ENCODE measurements at places on chromosomes 2 and 18. TPM values are rescaled to one million over a fixed set of nuclear protein-coding genes. Genes with fewer than 3 reads are reported as not detected.

The DYNC2LI1 gene
- total RNA-seq = 43.4 TPM

The FNDC4 gene
- 24.9 TPM for total RNA-seq

The SCG2 gene
- total RNA-seq = 31.7 TPM

The ATP8B1 gene
- 2.3 TPM for total RNA-seq

The SLC11A1 gene
- 1.5 TPM for total RNA-seq

The DSG4 gene
- not detected for total RNA-seq

The TMEM247 gene
- not detected for total RNA-seq

The ALKAL2 gene
- total RNA-seq = 2.4 TPM

The MTLN gene
- 15.9 TPM for total RNA-seq

The CCDC148 gene
- total RNA-seq = 13.5 TPM

The CHRND gene
- total RNA-seq = 0.18 TPM

Data from cerebellum (tissue), 4 donors.